ENCODE measurements at places on chromosomes 6 and 20. TPM values are rescaled to one million over a fixed set of nuclear protein-coding genes. Genes with fewer than 3 reads are reported as not detected.

The SLC13A3 gene
- total RNA-seq, result 0.10 TPM

- peak; percentile 72 for DNase-seq
Measured at GRCh38 chr20:35664466-35665206, at the start of the genes CPNE1 and RBM12. Gene CPNE1, minus strand, starts transcription at chr20:35664900. Its CDS starts 31,977 bp downstream, at chr20:35632923. Gene RBM12, minus strand, starts transcription at chr20:35664900. Its CDS starts 9,578 bp downstream, at chr20:35655322.

DNA sequence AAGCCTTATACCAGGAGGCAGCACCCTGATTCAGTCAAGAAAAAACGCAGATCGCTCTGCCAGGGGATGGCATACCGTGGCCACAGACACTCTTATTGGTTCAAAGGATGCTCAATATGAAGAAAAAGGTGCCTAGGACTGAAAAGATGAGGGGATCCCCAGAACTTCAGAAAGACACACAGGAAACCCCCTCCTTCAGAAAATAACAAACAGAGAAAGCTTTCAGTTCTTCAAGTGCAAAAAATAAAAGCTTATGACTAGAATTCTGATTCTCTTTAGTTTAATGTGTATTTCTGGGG, 17.7 kb upstream of the MYB start:
- no peak for DNase-seq

- DNase-seq, result no peak
Measured at GRCh38 chr6:146315381-146316174, 228.1 kb upstream of the RAB32 start.

DNA sequence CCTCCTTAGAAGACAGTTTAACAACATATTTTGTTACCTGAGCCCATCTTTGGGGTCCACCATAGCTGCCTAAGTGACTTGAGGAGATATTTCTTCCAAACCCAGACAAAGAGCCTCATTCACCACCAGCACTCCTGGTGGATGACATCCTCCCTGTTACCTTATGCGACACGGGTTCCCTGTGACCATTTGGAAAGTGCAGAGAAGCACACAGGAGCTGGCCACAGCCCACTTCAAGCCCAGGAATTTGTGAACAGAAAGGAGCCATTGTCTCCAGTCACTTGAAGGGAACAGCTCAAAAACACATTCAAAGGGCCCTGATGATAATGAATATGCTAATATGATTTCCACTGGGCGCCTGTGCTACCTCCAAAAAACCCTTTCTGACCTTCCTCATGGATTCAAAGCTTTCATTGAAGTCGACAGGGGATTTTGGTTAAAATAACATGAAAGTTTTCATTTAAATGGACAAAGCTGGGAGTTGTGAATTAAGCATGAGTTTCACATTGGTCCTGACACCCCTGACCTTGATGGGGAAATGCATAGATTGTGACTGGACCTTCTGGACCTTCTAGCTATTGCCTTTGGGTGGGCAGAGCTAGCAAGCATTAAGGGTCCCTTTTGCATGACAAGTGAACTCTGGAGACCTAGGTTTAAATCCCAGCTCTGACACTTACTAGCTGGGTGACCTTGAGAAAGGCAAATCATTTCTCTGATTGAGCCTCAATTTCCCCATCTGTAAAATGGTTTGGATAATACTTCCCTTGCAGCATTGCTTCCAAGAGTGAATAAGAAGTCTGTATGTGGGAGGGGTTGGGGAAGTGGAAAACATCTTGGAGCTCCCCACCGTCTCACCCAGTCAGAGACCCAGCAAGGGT, 83.3 kb upstream of the SIRPA start:
- DNase-seq, result no peak

DNA sequence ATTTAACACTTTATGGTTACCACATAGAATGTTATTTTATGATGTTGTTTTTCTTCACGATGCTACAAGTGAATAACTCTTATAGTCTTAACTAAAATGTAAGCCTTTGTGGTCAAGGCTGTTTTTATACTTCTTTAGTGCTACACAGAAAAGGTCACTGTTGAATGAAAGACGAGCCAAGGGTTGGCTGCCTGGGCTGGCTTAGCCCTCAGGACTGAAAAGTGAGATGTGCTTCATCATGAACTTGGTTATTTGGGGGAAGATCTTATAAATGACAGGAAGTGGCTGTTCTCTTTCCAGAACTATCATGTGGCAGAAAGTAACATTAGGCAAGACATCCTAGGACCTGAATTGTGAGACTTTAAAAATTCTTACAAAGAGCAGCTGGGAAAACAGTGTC, 404.0 kb downstream of the BTBD3 start:
- no peak for DNase-seq

DNA sequence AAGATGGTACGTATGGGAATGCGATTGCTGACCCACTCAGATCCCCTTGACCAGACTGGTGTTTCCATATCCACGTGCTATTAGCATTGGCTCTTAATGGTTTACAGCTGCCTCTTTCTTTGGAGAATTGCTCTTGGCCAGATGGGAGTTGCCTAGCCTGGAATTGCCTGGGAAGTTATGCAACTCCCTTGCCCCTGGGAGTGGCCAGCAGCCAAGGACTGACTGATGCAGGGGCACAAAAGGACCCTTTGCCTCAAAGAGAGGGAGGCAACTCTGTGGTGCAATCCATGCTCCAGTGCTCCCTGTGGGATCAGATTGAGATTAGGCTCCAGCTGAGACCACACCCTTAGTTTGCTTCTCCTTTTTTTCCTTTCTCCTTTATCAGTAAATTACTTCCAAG, 203.5 kb upstream of the JAG1 start:
- DNase-seq, result no peak

- no peak for DNase-seq
Measured at GRCh38 chr6:124956018-124956417, 6.2 kb upstream of the RNF217 start.
